Ovary (tissue), 10 donors: ENCODE measurements at places on chromosomes 11 and 22. TPM values are rescaled to one million over a fixed set of nuclear protein-coding genes. Genes with fewer than 3 reads are reported as not detected.

GRCh38 chr11:44223238-44223637 is 86.7 kb downstream of the ALX4 start:
- no peak overlapping the region for H3K27ac ChIP-seq
- DNase-seq, result no peak
- no peaks in the 10 kb centered on the region for H3K27me3 ChIP-seq
- no peak overlapping the region for H3K4me3 ChIP-seq

DNA sequence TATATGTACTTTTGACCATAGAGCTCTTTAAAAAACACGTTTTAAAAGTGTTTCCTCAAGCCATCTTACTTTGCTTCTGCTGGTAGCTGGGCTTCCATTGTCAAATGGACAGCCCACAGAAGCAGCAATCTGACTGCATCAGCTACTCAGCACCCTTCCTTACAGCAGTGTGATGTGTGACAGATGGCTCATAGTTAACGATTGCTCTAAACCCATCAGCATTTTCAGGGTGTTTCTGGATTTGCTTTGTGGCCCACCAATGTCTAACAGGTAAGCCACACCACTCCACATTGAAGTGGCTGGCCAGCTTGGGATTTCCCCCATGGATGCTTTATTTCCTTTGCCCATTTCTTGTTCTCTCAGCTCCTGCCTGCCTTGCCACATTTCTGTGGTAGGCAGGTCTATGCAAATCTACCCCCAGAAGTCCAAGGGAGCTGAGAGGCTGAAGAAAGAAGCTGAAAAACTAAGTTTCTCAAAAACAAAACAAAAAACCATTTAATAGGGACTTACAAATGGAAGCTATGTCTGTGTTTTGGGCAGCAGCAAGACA is 7.3 kb upstream of the FAR1 start:
- H3K36me3 ChIP-seq, result no peaks in the 10 kb centered on the region
- DNase-seq, result no peak
- H3K4me3 ChIP-seq, result no peak overlapping the region
- no peak overlapping the region for H3K27ac ChIP-seq
- no peaks in the 10 kb centered on the region for H3K4me1 ChIP-seq
- H3K27me3 ChIP-seq, result no peaks in the 10 kb centered on the region

- H3K27ac ChIP-seq, result no peak overlapping the region
- no peaks in the 10 kb centered on the region for H3K36me3 ChIP-seq
- no peak for DNase-seq
- H3K4me1 ChIP-seq, result peaks cover 4% of the 10 kb centered on the region
Measured at GRCh38 chr11:35621620-35622019, 3.4 kb downstream of the FJX1 start.

GRCh38 chr11:96342014-96342960 is 708 bp downstream of the MAML2 start:
- H3K4me3 ChIP-seq, result peak overlapping the region; percentile 62
- DNase-seq, result no peak
- no peak overlapping the region for H3K27ac ChIP-seq
- H3K36me3 ChIP-seq, result no peaks in the 10 kb centered on the region
- no peaks in the 10 kb centered on the region for H3K27me3 ChIP-seq

Gene HSPA8
- 1,795 TPM for polyA plus RNA-seq

DNA sequence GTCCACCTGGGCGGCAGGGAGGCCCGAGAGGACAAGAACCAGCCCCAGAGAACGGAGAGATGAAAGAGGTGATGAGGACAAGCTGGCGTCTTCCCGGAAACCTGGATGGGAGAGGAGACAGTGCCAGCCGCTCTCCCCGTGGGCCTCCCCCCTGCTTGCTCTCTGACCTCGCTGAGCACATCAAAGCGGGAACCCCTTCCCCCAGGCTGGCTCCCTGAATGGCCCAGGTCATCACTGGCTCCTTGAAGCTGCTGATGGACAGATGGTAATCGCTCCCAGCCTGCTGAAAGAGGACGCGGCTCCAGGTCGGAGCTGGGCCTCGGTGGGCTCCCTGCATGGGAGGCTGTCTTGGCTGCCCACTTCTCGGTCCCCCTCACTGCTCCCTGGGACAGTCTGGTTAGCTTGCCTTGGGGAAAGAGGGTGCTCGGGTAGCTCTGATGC is 18.4 kb downstream of the RPUSD4 start:
- H3K4me1 ChIP-seq, result no peaks in the 10 kb centered on the region
- H3K4me3 ChIP-seq, result no peak overlapping the region
- no peaks in the 10 kb centered on the region for H3K27me3 ChIP-seq
- H3K36me3 ChIP-seq, result no peaks in the 10 kb centered on the region
- H3K27ac ChIP-seq, result no peak overlapping the region
